Stimulated activated CD4-positive, alpha-beta T cell treated with anti-CD3 and anti-CD28 coated beads, Interleukin-2, amount 100 ng/mL, for 24 hours (primary cell): ENCODE measurements at places on chromosomes 11 and 22.

GRCh38 chr11:5986885-5987284, at the start of gene OR52L1:
Gene OR52L1, minus strand, starts transcription at chr11:5986985. Its CDS starts 55 bp downstream, at chr11:5986930.
- DNase-seq: no peak

DNA sequence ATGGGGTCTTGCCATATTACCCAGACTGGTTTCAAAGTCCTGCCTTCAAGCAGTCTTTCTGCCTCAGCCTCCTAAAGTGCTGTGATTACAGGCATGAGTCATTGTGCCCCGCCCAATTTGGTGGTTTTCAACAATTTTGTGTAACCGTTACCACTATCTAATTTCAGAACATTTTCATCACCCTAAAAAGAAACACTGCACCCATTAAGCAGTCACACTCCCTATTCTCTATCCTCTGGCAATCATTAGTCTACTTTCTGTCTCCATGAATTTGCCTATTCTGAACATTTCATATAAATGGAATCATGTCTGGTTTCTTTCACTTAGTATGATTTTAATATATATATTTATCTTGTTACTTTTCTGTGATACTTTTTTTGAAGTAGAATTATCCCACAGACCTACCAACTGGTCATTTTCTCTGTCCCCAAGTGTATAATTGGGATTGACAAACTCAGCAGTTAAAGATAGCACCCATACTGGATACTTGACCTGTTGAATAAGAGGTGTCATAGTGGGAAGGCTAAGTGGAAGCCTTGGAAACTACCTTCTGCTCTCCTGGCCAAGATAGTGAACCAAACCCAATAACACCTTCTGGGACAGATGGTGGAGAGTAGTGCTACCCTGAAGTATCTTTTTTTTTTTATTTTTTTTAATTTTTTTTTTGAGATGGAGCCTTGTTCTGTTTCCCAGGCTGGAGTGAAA, 64.8 kb downstream of the STIM1 start:
- peak; percentile 77 for DNase-seq

- DNase-seq: no peak
Measured at GRCh38 chr22:27196606-27197005, 539.2 kb downstream of the MIAT start.

DNA sequence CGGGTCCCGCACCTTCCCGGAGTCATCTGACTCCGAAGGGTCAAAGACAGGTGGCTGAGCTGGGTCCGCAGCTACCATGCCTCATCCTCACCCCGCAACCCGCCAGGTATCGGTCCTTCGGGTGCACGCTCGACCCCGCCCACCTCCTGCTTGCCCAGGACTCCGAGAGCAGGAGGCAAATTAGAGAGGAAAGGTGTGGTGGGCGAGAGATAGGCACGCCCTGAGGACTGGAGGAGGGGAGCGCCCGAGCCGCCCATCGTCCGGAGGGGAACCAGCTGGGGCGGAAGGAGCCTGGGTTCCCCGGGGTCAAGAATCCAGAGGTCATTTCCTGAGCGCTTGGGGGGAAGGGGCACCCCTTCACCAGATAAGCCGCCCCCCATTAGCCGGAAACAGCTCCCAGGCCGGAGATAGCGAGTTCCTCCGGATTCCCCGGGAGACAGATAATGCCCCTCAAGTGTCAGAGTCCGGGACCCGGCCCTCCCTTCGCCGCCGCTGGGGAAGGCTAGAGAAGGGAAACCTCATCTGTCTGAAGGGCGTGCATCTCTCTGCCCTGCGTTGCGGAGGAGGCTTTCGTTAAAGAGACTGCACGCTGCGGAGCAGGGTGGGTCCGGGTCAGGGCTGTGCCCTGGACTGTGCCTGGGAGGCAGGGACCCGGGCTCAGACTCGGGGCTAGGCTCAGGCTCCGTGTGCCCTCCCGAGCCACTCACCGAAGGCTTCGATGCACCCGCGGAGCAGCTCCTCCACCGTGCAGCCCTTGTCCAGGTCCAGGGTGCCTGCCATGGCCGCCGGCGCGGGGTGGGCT, 1.7 kb downstream of the RASGRP2 start:
- DNase-seq: peak; percentile 41

GRCh38 chr11:128453444-128454336, 133.7 kb downstream of the ETS1 start:
- no peak for DNase-seq

DNA sequence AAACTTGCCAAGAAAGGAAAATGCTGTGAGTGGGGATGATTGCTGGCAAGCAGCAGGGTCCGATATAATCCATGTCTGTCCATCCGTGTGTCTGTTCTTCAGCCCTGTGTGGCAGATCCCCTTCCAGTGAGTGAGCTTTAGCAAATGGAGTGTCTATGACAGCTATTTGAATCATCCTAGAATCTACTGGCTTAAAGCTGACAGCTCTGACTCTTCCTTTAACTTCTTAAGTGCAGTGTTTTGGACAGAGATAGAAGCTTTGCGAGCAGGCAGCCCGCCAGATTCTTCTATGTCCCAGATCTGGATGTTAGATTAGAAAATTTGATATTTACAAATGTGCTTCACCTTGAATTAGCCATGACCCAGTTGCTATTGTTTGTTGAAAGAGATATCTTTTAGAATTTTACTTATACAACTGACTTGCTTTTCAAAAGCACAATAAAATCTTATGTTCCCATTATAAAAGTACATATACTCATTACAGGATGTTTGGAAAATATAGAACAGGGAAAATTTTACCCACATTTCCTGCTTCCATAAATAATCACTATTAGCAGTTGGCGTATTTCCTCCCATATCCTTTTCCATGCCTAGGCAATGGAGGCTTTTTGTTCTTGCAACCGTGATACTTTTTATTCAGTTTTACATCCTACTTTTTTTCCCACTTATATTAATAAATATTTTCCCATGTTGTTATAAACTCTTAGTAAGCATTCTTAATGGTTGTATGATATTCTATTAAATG, 124.5 kb downstream of the COMMD9 start:
- no peak for DNase-seq

GRCh38 chr11:36564376-36565030, 3.3 kb upstream of the RAG1 start:
- DNase-seq: peak; percentile 38

DNA sequence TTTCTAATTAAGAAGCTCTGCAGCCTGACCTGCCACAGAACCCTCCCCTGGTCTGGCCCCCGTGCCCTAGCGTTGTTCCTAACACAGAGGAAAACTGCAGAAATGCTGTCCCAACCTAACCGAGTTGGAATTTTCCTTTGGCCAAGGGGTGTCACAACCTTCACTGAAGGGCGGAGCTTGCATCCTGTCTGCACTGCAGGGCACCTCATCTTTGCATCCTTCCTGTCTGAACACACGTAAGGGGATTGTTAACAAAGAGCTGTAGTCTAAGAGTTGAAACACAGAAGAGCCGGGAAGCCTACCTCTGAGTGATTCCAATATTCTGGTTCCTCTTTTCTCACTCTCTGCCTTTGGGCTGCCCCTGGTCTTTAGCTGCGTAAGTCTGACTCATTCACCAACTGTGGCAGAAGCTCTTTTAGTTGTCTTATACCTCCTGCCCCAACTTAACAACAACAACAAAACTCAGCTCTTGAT, 1.6 kb downstream of the DIXDC1 start:
- DNase-seq: peak; percentile 45

DNA sequence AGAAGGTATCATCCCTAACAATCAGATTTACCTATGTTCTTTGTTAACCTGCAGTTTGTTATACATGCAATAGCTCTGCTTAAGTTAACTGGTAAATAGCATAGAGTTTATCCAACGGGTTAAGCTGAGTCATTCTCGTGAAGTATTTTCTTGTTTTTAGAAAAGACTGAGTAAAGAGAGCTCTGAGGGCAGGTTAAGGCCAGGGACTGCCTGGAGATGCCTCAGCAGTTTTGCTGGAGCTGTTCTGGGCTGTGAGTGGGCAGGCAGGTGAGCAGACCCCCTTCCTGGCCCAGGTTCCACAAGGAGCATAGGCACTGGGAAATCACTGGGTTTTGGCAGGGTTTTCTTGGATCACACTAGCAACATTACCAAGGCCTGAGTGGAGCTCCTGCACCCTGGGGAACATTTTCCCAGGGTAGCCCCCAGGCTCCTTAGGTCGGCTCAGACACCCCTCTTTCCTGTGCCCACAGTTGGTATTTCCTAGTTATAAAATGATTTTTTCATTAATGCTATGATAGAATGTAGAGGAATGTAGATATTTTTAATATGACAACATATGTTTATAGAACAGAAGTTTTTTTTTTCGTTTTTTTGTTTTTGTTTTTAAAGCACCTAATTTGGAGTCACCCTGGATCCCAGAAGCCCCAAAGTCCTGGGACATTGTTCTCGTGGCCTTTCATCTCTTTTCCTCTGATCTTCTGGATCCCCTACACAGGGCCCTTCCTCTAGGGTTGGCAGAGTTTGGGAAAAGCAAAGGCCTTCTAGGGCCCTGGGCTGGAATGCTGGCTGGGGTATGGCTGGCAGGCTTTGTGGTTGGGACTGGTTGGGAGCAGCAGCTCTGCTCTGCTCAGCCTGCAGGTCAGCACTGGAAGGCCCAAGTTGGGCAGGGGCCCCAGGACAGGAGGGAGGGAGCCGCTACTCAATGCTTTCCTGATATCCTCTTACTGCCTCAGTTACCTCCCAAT, 26.7 kb downstream of the IRAG1 start:
- DNase-seq: no peak

GRCh38 chr11:111745719-111746504, 20.3 kb downstream of the PPP2R1B start:
- DNase-seq: no peak

DNA sequence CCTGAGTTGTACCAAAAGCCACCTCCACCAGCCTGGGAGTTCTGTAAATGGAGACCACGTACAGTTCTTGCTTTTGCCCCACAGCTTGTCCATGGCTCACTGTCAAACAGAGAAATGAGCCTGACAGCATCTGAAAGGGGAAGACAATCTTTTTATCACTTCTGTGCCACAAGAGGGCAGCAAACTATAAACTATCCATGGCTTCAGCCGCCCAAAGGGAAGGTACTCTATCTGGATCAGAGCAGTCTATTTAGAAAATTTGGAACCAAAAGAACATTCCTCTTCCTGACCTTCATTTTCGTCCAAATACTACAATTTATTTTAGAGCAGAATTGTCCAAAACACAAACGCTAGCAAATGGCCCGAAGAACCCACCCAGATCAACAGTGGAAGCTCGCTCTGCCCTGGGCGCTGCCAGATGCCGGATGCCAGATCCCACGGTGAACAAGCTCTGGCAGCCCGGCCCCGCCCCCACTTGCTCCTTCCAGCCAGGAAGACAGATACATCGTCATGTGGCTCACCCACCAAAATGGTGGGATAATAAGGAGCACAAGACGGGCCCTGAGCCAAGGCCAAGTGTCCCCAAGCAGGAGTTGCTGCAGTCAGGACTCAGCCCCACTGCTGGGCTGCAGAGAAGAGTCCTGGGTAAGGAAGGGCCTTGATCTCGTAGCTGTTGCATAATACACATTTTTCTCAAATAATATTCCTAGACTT, 23.9 kb upstream of the SCGB1A1 start:
- DNase-seq: peak; percentile 23

- no peak for DNase-seq
Measured at GRCh38 chr22:29032584-29032983, 29.0 kb downstream of the C22orf31 start.
